NK-92 treated with Interleukin-12 subunit alpha and Interleukin-12 subunit beta, amount 100 ng/mL, for 24 hours (cell line): ENCODE measurements at places on chromosomes 6 and 20.

DNA sequence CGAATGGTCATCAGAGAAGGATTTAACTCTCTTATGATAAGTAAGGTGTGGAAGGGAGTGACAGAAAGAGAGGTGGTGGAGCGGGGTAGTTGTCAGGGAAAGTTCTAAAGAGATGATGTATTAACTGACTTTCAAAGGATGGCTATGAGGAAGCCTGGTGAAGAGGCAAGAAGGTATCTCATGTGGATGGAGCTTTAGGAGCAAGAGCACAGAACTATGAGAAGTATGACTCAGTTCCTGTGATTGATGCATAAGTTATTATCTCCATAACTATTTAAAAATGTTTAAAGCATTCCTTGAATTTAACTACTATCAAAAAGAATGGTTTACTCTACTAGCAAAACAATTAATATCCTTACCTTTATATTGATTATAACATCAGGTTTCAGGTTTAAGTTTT, 28.8 kb downstream of the AK9 start:
- no peak for DNase-seq

DNA sequence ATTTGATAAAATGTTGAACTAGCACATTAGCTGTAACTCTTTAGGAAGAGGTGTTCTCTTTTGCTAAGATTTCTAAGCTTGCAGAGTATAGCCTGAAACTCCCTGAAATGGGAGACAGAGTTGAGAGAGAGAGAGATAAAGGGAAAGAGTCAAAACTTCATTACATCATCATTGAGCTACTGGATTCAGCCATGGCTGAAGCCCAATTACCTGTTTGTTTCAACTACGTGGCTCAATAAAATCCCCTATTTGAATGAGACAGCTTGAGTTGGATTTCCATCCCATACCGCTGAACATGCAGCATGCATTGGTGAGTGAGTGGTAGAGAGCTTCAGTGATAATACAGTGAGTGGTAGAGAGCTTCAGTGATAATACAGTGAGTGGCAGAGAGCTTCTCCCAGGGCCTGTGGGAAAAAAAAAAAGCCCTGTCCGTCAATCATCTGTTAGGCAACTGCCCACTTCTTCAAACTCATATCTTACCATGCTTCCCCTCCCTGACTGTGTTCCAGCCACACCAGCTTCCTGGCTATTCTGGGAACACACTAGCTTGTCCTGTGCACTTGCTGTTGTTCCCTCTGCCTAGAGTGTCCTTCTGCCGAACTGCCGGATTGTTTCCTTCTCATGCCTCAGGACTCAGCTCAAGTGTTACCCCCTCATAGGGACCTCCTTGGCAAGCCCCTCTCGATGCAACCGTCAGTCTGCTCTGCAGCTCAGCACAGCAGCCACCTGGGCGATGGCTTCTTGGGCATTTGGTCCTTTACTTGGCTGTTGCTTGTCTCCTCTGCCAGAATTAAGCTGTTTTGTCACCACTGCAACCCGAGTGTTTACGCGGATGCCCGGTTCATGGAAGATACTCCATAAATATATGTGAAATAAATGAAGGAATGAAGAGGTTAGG, 91.3 kb upstream of the EYA2 start:
- DNase-seq = no peak

GRCh38 chr6:154197196-154197860, 158.3 kb downstream of the OPRM1 start:
- DNase-seq = no peak

DNA sequence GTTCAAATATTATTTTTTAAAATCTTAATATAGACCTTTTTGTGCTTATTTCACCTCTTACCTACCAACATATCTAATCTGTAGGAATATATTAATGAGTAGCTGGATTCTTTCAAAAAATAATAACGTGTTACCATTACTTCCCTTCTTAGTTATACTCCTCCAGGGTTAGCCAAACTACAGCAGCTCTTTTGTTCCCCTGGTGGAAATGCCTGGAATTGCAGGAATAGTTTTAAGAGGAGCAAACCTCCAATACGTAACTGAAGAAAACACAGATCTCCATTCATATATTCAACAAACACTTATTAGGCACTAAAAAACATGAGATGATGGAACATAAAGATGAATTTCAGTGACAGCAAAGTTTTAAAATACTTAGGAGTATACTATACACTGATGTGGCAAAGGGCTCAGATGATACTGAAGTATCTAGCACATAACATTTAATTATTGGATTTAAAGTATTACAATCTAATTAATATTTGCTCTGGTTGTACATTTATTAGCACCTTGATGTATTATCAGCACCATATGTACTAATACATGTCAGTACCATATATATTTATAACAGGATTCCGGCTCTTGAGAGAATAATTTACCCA, 78.3 kb downstream of the TBX18 start:
- DNase-seq = no peak

DNA sequence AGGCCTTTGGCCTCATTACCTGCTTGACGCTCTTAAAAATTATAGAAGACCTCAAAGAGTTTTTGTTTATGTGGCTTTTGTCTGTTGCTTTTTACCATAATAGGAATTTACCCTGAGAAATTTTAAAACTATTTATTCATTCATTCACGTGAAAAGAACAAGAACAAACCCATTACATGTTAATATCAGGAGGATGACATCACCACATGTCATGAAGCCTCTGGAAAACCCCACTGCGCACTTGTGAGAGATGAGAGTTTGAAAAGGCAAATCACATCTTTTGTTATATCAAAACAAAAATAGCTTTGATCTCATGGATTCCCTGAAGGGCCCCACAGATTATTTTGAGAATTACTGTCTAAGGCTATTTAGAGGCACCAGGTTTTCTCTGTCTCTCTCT, 61.3 kb upstream of the EYA2 start:
- no peak for DNase-seq

GRCh38 chr20:10309326-10309725, 90.7 kb downstream of the SNAP25 start:
- no peak for DNase-seq

DNA sequence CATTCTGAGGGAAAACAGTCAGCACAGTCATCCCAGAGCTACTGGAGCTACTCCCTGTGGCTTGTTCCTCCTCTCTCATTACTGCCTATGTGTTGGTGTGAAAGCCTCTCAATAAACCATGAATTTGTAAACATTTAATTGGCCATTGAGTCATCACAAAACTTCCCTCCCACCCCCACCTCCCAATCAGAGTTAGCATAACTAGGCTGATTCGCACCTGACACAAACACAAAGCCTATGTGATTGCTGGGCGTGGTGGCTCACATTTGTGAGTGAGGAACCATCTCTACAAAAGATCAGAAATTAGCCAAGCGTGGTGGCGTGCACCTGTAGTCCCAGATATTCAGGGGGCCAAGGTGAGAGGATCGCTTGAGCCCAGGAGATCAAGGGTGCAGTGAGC, 17.1 kb upstream of the SNTA1 start:
- no peak for DNase-seq

DNA sequence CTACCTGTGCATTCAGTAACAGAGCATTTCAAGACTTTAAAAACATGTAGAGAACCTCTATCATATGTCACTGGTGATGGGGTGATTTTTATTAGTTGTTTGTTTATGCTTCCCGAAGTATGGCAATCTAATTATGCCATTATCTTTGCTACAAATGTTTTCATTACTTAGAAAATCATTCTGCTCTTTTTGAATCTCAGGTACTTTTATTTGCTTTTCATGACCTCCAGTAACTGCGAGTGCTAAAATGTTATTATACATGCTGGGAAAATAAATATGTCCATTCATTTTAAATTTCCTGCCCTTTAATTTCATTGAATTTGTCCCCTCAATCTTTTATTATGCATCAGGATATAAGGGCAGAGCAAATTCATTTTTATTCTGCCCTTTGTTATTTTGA, 515.7 kb downstream of the NKAIN2 start:
- DNase-seq = no peak

DNA sequence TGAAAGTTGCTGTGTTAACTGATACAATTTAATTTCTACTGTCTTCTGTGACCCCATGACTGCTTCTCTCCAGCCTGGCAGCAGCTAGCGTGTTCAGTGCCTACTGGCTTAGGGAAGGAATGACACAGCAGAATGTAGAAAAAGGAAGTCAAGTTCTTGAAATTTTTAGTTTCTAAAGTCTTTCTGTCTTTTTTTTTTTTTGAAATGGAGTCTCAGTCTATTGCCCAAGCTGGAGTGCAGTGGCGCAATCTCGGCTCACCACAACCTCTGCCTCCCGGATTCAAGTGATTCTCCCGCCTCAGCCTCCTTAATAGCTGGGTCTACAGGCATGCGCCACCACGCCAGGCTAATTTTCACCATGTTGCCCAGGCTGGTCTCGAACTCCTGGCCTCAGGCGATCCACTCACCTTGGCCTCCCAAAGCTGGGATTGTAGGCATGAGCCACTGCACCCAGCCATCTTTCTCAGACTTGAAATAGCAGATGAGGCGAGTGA, 39.3 kb downstream of the PCNA start:
- DNase-seq = no peak

- DNase-seq = no peak
Measured at GRCh38 chr6:85771455-85771854, 128.8 kb upstream of the SYNCRIP start.

- DNase-seq = no peak
Measured at GRCh38 chr6:157172231-157172701, 151.1 kb downstream of the TMEM242 start.

DNA sequence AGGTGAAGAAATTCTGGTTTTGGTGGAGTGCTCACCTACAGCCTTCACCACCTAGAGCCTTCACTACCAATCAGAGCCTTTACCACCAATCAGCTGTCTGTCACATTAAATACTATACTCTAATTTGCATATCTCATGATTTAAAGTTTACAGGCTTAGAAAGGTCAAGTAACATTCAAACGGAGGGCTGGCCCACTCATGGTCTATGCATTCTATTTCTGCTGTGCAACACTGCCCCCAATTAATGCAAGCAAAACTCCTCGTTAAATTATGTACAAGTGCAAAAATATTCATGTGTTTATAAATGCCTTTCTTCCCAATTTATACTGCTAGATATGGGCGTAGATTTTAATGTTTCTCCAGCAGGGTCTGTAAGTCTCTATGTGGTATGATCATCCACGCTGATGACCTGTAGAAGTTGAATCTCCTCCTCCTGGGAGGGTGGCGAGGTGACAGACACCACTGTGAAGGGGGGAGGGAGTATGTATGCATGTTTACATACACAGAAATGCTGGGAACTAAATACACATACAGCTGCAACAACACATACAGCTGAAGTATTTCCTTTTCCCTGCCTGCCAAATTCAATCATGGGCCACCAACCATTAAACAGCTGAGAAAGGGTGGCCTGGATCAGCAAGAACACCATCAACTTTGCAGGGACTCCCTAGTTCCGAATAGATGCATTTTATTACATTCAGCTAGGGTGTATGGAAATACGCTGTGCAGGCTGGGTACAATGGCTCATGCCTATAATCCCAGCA, 13.1 kb downstream of the RRAGD start:
- no peak for DNase-seq

GRCh38 chr6:51466427-51466826, 621.0 kb downstream of the PKHD1 start:
- no peak for DNase-seq

DNA sequence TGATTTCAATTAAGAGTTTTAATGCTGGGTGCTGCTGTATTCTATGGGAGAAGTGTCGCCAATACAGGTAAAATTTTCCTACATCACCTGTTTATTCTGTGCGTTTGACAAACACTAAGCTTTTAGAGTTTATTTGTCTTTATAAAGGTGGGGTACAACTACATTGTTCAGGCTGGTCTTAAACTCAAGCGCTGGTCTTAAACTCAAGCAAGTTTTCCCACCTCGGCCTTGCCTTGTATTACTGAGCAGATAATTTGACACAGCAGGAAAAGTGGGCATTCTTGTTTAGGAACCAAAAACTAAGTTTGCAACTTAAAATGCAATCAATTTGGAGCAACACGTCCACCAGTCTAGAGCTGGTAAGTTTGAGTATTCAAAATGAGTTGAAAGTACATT, 112.9 kb upstream of the BTN3A2 start:
- no peak for DNase-seq

GRCh38 chr6:137264311-137265075, 45.3 kb upstream of the IFNGR1 start:
- DNase-seq = no peak

DNA sequence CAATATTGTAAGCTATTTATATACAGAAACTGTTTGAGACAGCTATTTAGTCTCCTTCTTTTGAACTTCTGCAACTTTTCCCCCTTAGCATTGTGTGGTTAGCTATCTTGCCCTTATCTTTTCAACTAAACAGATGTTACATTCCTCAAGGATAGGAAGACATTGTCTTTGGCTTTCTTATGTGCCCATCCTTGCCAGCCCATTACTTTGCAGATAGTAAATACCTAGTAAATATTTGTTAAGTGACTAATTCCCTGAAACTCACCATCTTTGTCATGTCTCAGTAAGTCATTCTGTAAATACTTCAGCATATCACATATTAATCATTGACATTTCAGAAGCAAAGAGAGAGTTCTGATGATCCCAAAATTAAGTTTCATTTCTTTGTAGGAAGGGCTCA, 69.1 kb upstream of the FLRT3 start:
- DNase-seq = no peak

- DNase-seq = no peak
Measured at GRCh38 chr20:56200456-56200855, 48.1 kb upstream of the MC3R start.

- no peak for DNase-seq
Measured at GRCh38 chr6:34595332-34596184, 39.4 kb upstream of the SPDEF start.

GRCh38 chr6:111552241-111552744, 53.4 kb downstream of the TRAF3IP2 start:
- DNase-seq = no peak

DNA sequence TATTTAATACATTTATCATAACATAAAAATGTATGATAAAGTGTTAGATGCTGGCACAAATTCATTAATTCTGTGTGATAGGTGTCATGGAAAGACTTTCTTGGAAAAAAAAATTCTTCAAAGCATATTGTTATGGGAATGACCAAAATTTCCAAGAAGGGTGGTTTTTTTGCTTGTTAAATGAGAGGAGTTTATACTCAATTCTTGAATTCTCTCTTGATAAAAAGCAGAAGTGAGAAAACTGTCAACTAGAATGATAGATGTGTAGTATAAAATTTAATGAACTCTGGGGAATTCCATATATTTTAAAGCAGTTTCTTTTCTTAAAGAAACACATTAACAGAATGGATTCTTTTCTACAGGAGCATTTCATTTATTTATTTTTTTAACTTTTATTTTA, 62.0 kb upstream of the SNAP91 start:
- no peak for DNase-seq

GRCh38 chr20:41895241-41896032, 277.3 kb upstream of the CHD6 start:
- no peak for DNase-seq

- DNase-seq = no peak
Measured at GRCh38 chr6:27726619-27727023, 185.6 kb downstream of the OR2B2 start.
